ENCODE measurements at places on chromosomes 5 and 9. TPM values are rescaled to one million over a fixed set of nuclear protein-coding genes. Genes with fewer than 3 reads are reported as not detected.
A peak's percentile ranks its signal among the peaks of the same experiment; 100 is the strongest.

SVEP1 gene
- total RNA-seq = 10.9 TPM

- H3K27ac ChIP-seq = no peak overlapping the region
- no peak for DNase-seq
Measured at GRCh38 chr5:112529525-112529924, 110.4 kb upstream of the EPB41L4A start.

DNA sequence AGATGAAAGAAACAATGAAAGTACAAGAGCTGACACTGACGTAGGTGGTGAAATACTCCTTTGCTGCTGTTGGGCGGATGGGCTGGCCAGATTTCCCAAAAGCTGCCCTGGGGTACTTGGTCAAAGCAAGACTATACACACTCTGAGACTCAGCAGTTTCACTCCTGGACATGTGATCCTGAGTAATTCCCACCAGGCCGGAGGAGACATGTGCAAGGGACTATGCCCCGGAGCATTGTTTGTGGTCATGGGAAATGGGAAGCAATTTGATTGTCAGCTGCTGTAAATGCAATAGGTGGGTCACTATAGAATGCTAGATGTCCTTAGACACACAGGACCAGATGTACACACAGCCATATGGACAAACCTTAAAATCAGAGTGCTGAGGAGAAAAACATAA is 116.1 kb downstream of the DCP2 start:
- no peak overlapping the region for H3K27ac ChIP-seq
- no peaks in the 10 kb centered on the region for H3K36me3 ChIP-seq
- no peak overlapping the region for H3K4me3 ChIP-seq
- peaks cover 14% of the 10 kb centered on the region for H3K4me1 ChIP-seq

DNA sequence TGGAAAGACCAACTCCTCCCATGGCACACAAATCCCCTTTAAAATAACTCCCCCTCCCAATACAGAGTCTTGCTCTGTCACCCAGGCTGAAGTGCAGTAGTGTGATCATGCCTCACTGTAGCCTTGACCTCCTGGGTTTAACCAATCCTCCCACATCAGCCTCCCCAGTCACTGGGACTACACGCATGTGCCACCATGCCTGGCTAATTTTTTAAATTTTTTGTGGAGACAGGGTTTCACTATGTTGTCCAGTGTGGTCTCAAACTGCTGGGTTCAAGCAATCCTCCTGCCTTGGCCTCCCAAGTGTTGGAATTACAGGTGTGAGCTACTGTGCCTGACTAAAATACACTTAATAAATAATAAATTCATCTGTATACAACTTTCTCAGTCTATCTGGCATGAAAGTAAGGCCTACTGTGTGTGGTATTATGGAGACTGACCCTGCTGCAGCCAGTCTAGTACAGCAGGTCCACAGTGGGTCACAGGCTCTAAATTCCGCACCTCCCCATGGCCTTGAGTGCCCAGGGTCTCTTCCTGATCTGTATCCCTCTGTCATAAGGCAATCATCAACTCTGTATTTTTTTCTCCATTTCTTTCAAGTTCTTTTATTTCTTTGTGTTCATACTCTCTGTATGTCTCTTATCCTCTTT is 169.4 kb downstream of the MAPKAP1 start:
- peaks cover 4% of the 10 kb centered on the region for H3K4me1 ChIP-seq
- H3K36me3 ChIP-seq = no peaks in the 10 kb centered on the region
- DNase-seq = no peak

- DNase-seq = no peak
- no peak overlapping the region for H3K27ac ChIP-seq
Measured at GRCh38 chr5:33852319-33852718, 39.5 kb downstream of the ADAMTS12 start.

DNA sequence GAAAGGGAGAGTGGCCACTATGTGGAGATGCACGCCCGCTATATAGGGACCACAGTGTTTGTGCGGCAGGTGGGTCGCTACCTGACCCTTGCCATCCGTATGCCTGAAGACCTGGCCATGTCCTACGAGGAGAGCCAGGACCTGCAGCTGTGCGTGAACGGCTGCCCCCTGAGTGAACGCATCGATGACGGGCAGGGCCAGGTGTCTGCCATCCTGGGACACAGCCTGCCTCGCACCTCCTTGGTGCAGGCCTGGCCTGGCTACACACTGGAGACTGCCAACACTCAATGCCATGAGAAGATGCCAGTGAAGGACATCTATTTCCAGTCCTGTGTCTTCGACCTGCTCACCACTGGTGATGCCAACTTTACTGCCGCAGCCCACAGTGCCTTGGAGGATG is 19.8 kb downstream of the RGMB start:
- H3K27me3 ChIP-seq = no peaks in the 10 kb centered on the region
- peaks cover 4% of the 10 kb centered on the region for H3K4me1 ChIP-seq
- peaks cover 8% of the 10 kb centered on the region for H3K36me3 ChIP-seq
- H3K4me3 ChIP-seq = no peak overlapping the region
- no peak for DNase-seq

GRCh38 chr5:173825215-173825865 is 62.8 kb upstream of the CPEB4 start:
- no peak for DNase-seq
- no peaks in the 10 kb centered on the region for H3K36me3 ChIP-seq
- H3K4me1 ChIP-seq = peaks cover 18% of the 10 kb centered on the region
- no peak overlapping the region for H3K27ac ChIP-seq
- no peak overlapping the region for H3K4me3 ChIP-seq

DNA sequence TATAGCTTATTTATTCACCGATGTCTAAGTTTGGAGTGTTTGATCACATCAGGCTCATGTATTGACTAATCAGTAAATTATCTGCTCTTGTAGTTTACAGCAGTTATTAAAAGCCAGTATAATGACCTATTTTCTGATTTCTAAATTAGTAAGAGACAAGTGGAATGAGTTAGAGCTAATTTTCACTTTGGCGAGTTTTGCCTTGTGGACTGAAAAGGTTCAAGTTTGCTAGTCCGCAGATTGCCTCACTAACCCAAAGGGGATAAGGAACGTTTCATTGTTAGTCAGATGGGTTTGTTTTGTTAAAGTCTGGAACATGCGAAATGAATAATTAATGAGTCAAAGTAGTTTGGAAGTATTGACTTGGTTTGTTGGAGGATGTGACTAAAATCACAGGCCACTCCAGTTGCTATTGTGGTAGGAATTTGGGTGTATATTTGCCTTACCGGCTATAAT is 40.1 kb downstream of the SMARCA2 start:
- no peak overlapping the region for H3K27ac ChIP-seq
- no peaks in the 10 kb centered on the region for H3K4me1 ChIP-seq
- peaks cover 8% of the 10 kb centered on the region for H3K36me3 ChIP-seq
- H3K27me3 ChIP-seq = no peaks in the 10 kb centered on the region
- H3K4me3 ChIP-seq = no peak overlapping the region

DNA sequence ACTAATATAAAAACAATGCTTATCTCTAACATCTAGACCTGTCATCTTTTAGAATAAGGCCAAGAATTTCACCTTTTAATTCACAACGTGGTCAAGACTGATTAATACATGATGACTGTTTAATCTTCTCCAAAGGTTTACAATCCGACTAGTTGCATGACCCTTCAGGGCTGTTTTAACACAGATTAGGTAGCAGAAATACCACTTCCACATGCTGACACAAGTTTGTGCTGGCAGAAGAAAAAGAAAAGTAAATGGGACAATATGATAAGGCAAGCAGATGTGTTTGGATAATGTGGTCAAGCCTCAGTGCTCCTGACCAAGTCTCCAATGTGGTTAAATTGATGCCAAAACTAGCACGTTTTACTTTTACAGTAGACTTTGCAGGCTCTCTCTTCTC is 31.1 kb downstream of the SEMA6A start:
- DNase-seq = no peak
- H3K27me3 ChIP-seq = no peaks in the 10 kb centered on the region
- H3K4me1 ChIP-seq = peaks cover 5% of the 10 kb centered on the region
- H3K4me3 ChIP-seq = no peak overlapping the region

- H3K27ac ChIP-seq = no peak overlapping the region
- no peaks in the 10 kb centered on the region for H3K4me1 ChIP-seq
- no peak for DNase-seq
- H3K4me3 ChIP-seq = no peak overlapping the region
- peaks cover 15% of the 10 kb centered on the region for H3K36me3 ChIP-seq
Measured at GRCh38 chr9:70352356-70352755, 62.1 kb downstream of the KLF9 start.

DNA sequence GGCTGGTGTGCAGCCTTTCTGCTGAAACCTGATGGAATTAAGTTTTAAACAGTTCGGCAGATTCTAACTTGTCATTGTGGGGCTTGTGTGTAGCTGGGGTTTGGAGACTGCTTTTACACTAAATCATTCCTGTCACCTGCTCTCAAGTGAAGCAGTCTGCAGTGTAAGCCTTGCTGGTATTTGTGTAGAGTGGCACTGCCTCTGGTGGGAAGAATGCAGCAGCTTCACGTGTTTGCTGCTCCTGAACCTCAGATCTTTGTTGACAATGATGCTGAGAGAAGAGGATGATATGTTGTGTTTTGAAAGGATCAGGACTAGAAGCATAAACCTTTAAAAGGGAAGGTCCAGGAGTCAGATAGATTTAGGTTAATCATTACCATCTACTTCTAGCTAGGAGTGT is 88.1 kb downstream of the KDM4C start:
- DNase-seq = peak; percentile 11
- H3K4me3 ChIP-seq = no peak overlapping the region
- no peaks in the 10 kb centered on the region for H3K36me3 ChIP-seq
- H3K4me1 ChIP-seq = no peaks in the 10 kb centered on the region

- H3K4me3 ChIP-seq = no peak overlapping the region
- H3K4me1 ChIP-seq = no peaks in the 10 kb centered on the region
- H3K27ac ChIP-seq = no peak overlapping the region
- DNase-seq = no peak
- H3K36me3 ChIP-seq = no peaks in the 10 kb centered on the region
Measured at GRCh38 chr9:114895521-114895991, 34.8 kb downstream of the TNFSF8 start.

CAMK4 gene
- total RNA-seq = 49.1 TPM

SYK gene
- 10.4 TPM for total RNA-seq

GRCh38 chr5:88515881-88516819 is 247.5 kb upstream of the TMEM161B start:
- no peaks in the 10 kb centered on the region for H3K4me1 ChIP-seq
- no peak for DNase-seq
- no peaks in the 10 kb centered on the region for H3K36me3 ChIP-seq
- no peak overlapping the region for H3K4me3 ChIP-seq
- H3K27me3 ChIP-seq = no peaks in the 10 kb centered on the region
- H3K27ac ChIP-seq = no peak overlapping the region

GRCh38 chr9:72996684-72997314 is 43.9 kb upstream of the ALDH1A1 start:
- no peaks in the 10 kb centered on the region for H3K4me1 ChIP-seq
- no peak overlapping the region for H3K27ac ChIP-seq

SH2D3C gene
- total RNA-seq = 9.4 TPM

GALNT12 gene
- 6.3 TPM for total RNA-seq

CBY3 gene
- not detected for total RNA-seq

GRCh38 chr9:2043243-2043642 is 28.1 kb downstream of the SMARCA2 start:
- DNase-seq = no peak
- H3K27ac ChIP-seq = no peak overlapping the region
- H3K4me1 ChIP-seq = peaks cover 3% of the 10 kb centered on the region
- H3K4me3 ChIP-seq = no peak overlapping the region
- peaks cover 7% of the 10 kb centered on the region for H3K27me3 ChIP-seq

GRCh38 chr5:168227001-168227400 is 64.4 kb upstream of the WWC1 start:
- H3K27me3 ChIP-seq = no peaks in the 10 kb centered on the region
- DNase-seq = no peak
- H3K4me3 ChIP-seq = no peak overlapping the region
- H3K27ac ChIP-seq = no peak overlapping the region

- H3K4me1 ChIP-seq = no peaks in the 10 kb centered on the region
- no peak overlapping the region for H3K4me3 ChIP-seq
- H3K27me3 ChIP-seq = no peaks in the 10 kb centered on the region
- H3K27ac ChIP-seq = no peak overlapping the region
Measured at GRCh38 chr5:5587474-5587873, 165.0 kb downstream of the ICE1 start.

GRCh38 chr5:111995701-111996100 is 238.7 kb upstream of the NREP start:
- no peak for DNase-seq
- H3K36me3 ChIP-seq = no peaks in the 10 kb centered on the region
- H3K4me1 ChIP-seq = no peaks in the 10 kb centered on the region
- H3K27ac ChIP-seq = no peak overlapping the region
- H3K4me3 ChIP-seq = no peak overlapping the region
- no peaks in the 10 kb centered on the region for H3K27me3 ChIP-seq

WDR38 gene
- total RNA-seq = 0.59 TPM

CCDC187 gene
- total RNA-seq = 0.33 TPM

RELL2 gene
- total RNA-seq = 7.3 TPM

GRCh38 chr9:37952731-37953130 is 48.8 kb upstream of the SLC25A51 start:
- peaks cover 16% of the 10 kb centered on the region for H3K4me1 ChIP-seq
- no peak overlapping the region for H3K4me3 ChIP-seq
- DNase-seq = no peak
- H3K27ac ChIP-seq = no peak overlapping the region
- H3K36me3 ChIP-seq = peaks cover 51% of the 10 kb centered on the region

ENC1 gene
- total RNA-seq = 99.6 TPM

LRRC70 gene
- 8.4 TPM for total RNA-seq

DNA sequence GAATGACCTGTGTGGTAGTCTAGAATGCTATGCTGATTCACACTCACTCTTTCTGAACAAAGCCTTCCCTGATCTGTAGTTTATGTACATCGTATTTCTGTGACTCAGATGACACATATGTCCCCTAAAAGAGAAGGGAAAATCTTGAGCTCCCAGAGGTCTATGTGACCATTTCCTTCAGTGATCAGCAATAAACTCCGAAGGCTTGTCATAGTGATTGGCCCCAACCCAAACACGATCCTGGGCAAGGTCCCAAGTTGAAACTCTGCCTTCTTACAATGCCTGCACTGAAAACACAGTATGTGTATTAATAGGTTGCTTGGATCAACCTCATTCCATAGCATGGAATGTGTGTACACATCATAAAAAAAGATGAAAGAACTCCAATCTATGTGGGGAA is 685.8 kb downstream of the MAT2B start:
- no peak overlapping the region for H3K4me3 ChIP-seq
- peak; percentile 63 for DNase-seq
- H3K4me1 ChIP-seq = no peaks in the 10 kb centered on the region
- H3K27ac ChIP-seq = no peak overlapping the region

DNA sequence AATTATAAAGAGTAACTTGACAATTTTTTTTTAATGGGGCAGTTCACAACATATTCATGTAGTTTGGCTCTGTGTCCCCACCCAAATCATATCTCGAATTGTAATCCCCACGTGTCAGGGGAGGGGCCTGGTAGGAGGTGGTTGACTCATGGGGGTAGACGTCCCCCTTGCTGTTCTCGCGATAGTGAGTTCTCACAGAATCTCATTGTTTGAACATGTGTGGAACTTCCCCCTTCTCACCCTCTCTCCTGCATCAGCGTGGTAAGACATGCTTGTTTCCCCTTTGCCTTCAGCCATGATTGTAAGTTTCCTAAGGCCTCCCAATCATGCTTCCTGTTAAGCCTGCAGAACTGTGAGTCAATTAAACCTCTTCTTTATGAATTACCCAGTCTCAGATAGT is 40.7 kb downstream of the FBXW11 start:
- no peaks in the 10 kb centered on the region for H3K36me3 ChIP-seq
- no peak overlapping the region for H3K4me3 ChIP-seq
- no peaks in the 10 kb centered on the region for H3K27me3 ChIP-seq
- no peak for DNase-seq
- no peaks in the 10 kb centered on the region for H3K4me1 ChIP-seq

Data from spinal cord (tissue), 10 donors.